ENCODE measurements at places on chromosomes 1 and 21.

DNA sequence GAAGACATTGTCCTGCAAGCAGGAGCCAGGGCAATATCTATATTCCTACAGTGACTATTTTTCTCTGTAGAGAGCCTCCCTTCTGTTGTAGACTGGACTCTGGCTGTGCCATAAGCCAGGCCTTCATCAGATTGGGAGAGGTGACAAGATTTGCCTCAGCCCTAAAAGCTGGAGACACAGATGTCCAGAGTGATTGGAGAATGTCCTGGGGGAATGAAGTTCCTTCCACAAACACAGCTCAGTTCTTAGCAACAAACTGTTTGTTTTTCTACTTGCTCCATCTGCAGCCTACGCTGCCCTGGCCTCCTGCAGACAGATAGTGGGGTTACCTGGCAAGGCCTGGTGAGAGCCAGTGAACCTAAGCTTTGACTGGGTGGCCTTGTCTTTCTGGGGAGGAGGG is 29.9 kb upstream of the SNX27 start:
- DNase-seq = no peak

GRCh38 chr1:36351227-36351977 is 28.0 kb upstream of the EVA1B start:
- DNase-seq = no peak

DNA sequence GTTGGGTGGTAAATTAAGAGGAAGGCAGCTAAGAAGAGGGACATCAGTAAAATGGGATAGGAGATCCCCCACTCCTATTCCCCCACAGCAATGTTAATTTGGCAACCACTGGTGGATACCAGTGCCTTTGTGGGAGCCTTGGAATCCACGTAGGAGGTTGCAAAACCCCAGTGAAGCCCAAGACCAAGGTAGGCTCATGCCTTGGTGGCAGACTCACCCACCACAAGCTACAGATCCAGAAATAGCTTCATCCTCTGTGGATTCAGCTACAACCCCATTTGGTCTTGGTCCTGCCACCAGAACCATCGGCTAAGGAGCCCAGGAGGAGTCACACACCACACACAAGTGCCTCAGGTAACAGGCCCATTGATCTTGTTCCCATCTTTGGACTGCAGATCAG is 21.0 kb downstream of the VTCN1 start:
- no peak for DNase-seq

DNA sequence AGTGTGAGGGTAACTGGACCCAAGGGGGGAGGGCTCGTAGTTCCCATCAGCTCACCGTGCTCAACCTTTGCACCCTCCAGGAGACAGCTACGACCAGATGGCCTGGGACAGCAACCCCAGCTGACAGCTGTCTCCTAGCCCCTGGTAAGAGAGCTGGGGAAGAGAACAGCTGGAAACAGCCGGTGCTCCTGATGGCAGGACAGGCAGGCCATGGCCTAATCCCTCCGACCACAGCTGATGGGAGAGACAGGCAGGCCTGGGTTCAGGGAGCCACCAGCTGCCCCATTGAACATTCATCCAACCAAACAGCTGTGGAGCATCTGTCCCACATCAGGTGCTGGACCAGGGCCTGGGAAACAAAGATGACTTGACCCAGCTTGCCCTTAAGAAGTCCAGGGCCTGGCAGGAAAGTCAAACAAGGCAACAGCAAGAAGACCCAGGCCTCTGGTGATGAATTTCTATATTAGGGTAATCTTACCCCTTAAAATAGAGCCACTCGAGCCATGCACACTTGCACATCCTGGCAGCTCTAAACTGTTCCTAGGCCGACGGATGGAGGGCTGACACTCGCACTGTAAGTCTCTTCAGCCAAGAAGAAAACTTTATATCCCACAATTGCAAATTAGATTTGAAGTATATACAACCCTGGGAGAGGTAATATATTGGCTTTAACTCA is 12.2 kb downstream of the OLFML2B start:
- peak; percentile 84 for DNase-seq

GRCh38 chr1:227908359-227908758 is 39.4 kb downstream of the WNT9A start:
- DNase-seq = no peak

GRCh38 chr1:48808496-48808895 is 31.8 kb upstream of the BEND5 start:
- DNase-seq = no peak

DNA sequence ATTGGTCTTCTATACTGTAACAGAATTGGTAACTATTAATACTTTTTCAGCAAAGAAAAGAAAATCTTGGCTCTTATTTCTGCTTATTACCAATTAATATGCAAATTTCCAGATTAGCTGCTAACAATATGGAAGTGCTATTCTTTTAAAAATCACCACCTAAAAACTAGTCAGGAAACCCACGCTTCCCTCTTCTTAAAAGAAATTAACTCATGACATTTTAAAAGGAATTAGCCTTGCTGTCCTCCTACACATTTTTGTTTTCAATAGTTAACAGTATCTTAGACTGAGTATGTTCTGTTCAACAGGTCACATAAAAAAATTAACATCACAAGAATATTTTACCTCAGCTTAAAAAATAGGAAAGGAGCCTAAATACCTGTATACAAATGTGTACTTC is 27.3 kb downstream of the ABL2 start:
- no peak for DNase-seq

Measured in sigmoid colon (tissue), 7 donors.